ENCODE measurements at places on chromosomes 7 and 10.

- no peak for DNase-seq
These were observed 49.6 kb upstream of the TPK1 start for GRCh38 chr7:144885478-144885877.

DNA sequence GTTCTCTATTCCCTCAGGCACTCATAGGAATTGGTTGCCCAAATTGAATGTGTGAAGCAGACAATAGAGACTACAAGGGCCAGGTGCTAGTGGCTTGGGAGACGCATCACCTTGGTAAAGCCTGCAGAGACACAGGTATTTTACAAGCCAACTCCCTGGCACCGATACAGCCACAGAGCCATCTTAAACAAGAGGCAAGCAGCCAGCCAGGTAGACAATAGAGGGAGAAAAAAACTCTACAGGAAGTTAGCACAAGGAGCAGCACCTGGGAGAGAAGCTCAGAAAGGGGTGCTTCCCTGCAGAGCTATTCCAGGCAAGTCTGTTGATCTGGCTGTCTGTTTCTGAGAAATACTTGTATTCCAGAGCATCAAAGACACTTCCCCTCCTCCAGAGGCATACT lies 43.0 kb upstream of the CDK1 start:
- DNase-seq: no peak

DNA sequence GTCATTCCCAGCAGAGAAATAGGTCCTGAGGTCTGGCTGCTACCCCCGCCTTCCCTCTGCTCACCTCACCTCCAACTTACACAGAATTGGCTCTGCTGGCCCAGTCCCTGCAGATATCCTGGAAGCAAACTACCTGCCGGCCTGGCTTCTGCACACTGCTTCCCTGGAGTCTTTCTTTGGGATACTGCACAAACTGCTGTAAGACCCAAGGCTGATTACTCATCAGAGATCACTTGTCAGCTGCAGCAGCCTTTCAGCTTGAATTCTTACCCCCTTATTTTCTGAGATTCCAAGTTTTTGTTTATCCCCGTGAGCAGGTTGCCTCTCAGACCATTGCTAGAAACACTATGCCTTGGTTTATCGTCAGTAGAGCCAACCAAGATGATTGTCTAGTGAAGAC lies 426.4 kb downstream of the PHTF2 start:
- DNase-seq: no peak

GRCh38 chr10:62022830-62023229 lies 121.3 kb downstream of the ARID5B start:
- no peak for DNase-seq

GRCh38 chr10:67385089-67385488 lies 310.9 kb downstream of the CTNNA3 start:
- no peak for DNase-seq

DNA sequence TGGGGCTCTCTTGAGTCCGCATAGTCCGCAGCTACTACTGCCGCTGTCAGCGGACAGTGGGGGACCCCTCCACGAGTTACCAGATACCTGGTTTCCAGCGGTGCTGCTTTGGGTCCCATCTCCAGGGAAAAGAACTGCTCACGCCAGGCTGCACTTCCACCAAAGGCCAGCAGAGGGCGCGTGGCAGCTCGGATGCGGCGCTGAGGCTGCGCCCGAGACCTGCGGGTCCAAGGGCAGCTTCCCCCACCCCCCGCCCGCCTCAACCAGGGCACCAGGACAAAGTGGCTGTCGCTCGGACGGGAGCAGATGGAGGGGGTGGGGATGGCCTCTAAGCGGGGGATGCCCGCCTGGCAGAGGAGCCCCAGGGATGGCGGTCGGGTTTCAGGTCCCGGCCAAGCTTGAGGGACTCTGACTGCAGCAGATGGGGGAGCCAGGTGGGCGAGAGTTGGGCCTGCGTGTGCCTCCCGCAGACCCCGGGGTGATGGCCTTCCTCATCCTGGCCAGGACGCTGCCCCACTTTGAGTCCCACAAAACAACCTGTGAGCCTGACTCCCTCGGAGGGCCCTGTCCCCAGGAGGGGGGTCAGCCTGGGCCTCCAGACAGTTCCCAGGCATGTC lies 23.8 kb upstream of the ZNF735 start:
- DNase-seq: no peak

- DNase-seq: no peak
These were observed 13.8 kb downstream of the GRK5 start for GRCh38 chr10:119221201-119221600.

DNA sequence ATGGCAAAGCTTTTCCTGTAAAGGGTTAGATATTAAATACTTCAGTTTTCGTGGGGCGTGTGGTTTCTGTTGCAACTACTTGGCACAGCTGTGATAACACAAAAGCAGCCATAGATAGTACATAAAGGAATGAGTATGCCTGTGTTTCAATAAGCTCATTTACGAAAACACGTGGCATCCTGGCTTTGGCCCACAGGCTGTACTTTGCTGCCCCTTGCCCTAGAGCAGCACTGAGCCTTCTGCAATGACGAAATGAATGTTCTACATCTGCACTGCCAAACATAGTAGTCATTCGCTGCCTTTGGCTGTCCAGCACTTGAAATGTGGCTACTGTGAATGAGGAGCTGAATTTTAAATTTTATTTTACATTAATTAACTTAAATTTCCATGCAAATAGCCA lies 376.2 kb upstream of the TPK1 start:
- DNase-seq: no peak

DNA sequence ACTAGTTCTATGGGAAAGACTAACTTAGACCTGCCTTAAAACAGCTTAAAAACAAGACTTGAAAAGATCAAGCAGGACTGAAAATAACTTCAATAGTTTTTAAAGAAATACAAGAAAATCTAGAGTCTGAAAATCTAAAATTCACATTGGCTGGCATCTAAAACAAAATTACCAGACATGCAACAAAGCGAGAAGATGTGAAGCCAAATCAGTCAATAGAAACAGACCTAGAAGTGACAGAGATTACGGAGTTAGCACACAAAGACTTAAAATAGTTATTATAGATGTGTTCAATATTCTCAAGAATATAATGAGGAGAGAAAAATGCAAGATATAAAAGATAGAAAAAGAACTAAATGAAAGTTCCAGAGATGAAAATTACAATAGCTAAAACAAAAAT lies 78.3 kb upstream of the DIP2C start:
- no peak for DNase-seq

DNA sequence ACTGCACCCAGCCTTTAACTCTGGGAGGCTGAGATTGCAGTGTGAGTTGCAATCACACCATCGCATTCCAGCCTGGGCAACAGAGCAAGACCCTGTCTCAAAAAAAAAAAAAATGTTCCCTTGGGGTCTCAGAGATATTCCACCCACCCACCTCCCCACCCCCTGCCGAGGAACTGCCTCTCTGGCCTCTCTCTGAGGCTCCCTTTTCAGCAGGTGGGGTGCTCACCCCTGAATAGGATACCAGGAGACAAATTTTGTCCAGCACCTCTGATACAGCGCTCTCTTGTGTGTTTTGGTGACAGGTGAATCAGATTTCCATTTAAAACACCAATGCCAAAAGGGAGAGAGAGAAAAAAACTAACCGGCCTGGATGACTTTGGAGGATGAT lies 92.6 kb upstream of the KIF5B start:
- no peak for DNase-seq

- no peak for DNase-seq
These were observed 27.6 kb downstream of the UNCX start for GRCh38 chr7:1260244-1260635.

DNA sequence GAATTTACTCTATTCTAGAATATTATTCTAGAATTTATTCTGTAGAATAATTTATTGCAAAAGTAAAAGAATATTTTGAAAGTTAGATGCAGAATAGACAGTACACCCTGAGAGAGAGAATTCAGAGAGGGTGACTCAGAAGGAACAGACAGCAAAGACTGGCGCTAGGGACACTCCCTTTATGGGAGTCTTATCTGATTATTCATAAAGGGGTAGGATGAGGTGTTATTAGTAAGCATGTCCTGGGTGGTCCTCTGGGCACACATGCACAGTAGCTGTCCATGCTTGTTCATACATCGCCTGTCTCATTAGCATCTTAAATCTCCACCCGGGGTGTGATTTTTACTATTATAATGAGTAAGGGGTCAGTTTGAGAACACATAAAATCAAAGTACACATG lies 100.1 kb downstream of the XPNPEP1 start:
- no peak for DNase-seq

DNA sequence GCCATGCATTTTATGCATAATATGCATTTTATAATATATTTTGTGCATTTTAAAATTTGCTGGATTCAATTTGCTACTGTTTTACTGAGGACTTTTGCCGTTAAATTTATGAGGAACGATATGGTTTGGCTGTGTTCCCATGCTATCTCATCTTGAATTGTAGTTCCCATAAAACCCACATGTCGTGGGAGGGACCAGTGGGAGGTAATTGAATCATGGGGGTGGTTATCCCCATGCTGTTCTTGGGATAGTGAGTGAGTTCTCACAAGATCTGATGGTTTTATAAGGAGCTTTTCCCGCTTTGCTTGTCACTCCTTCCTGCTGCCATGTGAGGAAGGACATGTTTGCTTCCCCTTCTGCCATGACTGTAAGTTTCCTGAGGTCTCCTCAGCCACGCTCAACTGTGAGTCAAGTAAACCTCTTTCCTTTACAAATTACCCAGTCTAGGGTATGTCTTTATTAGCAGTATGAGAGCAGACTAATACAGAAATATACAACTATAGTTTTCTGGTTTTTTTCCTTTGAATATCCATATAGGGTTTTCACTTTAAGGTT lies 201.4 kb upstream of the SH2B2 start:
- DNase-seq: no peak

DNA sequence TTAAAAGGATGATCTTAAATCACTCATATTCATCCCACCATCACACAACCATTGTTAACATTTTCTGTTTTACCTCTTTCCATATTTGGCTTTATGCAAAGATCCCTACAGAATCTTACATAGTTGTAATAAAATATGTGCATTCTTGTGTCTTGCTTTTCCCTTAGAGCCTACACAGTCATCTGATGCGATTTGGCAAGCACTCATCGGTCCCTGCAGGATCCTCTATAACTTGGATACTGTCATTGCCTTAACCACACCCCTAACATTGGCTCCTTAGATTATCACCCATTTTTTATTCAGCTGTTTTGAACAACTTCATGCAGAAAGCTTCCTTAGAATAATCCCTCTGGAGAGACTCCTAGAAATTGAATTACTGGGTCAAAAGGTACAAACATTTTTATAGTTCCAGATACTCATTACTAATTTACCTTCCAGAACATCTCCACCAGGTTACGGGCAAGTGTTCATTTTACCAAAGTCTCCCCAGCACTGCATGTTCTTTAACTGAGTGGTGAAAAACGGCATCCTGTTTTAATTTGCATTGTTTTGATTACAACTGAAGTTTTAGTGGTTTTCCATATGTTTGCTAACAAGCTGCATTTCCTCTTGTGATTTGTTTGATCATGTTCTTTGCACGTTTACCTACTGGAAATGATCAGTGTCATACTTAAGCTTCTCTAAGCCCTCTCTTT lies 268.3 kb downstream of the GRID1 start:
- DNase-seq: no peak

DNA sequence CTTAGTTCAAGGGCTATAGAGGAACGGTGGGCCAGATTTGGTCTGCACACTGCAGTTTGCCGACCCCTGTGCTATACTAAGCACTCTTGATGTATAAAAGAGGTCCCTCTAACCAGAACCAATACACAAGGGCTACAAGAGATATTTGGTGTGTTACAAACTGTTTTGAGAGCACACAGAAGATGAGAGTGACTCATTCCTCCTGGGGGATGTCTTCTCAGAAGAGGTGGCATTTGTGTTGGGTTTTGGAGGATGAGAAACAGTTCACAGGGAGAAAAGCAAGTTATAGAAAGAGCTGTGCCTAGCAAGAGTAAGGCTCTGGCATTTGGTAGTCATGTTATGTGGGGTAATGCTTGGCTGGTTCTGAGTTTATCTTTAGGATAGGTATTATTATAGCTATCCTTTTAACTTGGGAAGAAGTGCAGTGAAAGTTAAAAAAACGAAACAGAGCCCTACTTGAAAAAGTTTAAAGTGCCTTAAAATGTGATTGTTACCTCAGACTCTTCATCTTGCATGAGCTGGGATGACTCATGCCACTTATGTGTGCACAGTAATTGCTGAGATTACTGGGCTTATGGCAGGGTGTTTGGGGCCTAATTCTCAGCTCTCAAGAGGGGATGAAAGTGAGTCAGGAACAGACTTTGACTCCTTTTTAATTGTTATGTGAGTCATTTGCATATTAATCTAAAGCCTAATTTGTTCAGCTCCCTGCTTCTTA lies 160.4 kb downstream of the KIF20B start:
- no peak for DNase-seq

GRCh38 chr10:372566-372965 lies 237.3 kb downstream of the ZMYND11 start:
- DNase-seq: no peak

- DNase-seq: no peak
These were observed 49.1 kb upstream of the C1QL3 start for GRCh38 chr10:16570731-16571130.

- no peak for DNase-seq
These were observed 4.4 kb downstream of the PRKAR2B start for GRCh38 chr7:107048783-107049418.

DNA sequence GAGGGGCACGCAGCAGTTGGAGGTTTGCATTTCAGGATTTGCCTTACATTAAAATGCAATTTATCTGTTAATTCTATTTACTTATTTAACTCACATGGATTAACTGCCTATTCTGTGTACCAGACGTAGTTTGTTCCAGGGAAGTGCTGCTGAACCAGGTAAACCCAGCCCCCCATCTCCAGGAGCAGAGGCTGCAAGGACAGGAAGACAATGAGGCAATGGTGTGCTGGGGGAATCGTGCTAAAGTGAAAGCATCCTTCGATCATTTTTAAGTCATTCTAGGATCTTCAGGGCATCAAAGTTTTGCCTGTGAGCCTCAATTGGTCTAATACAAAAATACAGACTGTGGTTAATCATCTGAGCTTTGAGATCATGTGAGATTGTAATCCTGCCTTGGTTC lies 166.4 kb downstream of the DNAJB6 start:
- DNase-seq: no peak

DNA sequence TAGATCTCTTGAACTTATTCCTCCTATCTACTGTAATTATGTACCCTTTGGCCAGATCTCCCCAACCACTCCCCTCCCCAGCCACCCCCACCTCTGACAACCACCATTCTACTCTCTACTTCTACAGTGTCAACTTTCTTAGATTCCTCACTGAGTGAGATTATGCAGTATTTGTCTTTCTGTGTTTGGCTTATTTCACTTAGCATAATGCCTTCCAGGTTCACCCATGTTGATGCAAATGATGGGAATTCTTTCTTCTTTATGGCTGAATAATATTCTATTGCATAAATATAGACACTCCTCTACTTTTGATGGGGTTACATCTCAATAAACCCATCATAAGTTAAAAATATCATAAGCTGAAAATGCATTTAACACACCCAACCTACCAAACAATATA lies 21.3 kb upstream of the HNRNPH3 start:
- DNase-seq: no peak

DNA sequence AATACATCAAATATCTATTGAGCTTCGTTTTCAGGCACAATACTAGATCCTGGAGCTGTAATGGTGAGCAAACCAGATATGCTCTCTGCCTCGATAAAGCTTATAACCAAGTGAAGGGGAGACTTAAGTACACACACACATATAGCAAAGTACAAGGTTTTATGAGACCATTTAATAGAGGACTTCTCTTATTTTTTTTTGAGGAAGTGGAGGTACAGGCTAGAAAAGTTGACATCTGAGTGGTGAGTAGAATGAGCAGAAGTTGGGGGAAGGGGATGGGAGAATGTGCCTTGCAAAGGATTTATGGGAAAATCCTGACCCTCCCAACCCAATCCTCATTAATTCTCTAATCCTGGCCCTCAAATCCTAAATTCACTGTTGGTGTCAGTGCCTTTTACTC lies 7.7 kb downstream of the CCDC136 start:
- DNase-seq: no peak

GRCh38 chr10:49830016-49830415 lies 67.9 kb upstream of the OGDHL start:
- DNase-seq: no peak

All from stimulated activated CD8-positive, alpha-beta memory T cell treated with anti-CD3 and anti-CD28 coated beads, Interleukin-12 subunit alpha, Interleukin-12 subunit beta, amount 100 ng/mL, for 1 hour (primary cell).